CD4-positive, alpha-beta T cell treated with Interleukin-17A for 1 hour (primary cell): ENCODE measurements at places on chromosomes 5 and 9.

- DNase-seq, result peak; percentile 29
Measured at GRCh38 chr5:122704247-122705036, 70.4 kb upstream of the SNX2 start.

- no peak for DNase-seq
Measured at GRCh38 chr9:109992293-109992692, 212.3 kb downstream of the PALM2AKAP2 start.

DNA sequence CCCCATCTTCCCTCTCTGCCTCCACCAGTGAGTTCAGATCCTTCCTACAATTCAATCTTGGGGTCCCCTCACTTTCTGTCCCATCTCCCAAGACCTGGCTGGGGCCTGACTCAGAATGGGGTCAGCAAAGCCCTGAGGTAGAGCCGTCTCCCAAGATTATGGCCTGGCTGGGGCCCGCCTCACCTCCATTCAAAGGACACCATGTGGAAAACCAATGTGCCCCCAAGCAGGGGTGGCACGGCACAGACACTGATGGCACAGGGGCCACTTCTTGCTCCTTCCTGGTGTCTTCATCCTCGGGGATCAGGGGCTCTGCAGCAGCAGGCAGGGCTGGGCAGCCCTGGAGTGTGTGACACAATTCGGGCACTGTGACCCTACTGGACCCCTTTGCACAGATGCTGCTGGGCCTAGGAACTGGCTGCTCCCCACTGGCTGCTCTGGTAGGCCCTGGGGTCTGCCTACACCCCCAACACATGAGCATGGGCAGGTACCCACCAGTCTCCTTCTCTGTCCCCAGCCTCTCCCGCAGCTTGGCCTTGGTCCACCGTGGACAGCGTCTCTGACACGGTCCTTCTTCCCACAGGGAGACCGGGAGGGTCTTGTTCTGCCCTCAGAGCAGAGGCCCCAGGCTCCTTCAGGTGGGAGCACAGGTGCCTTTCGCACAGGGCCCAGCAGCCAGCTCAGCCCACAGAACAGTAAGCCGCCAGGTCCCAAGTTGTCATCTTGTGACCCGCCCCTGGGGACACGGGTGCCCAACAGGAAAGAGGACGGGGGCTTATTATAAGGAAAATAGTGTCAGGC lies 89.5 kb downstream of the ADAMTS2 start:
- no peak for DNase-seq

DNA sequence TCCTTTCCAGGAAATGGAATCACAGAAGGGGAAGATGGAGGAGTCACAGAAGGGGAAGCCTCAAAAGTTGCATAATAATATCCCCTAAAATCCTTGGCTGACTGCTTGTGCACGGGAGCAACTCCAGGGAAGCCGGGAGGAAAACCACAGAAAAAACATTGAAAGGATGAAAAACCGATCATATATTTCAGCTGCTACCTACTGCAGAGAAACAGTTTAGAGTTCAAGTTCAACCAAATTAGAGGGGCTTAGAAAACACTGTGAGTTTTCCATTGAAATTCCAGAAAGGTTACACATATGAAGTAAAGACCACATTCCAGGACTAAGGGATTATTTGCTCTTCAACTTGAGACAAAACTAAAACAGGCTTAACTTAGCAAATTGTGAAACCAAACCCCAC lies 37.6 kb upstream of the MTAP start:
- no peak for DNase-seq

DNA sequence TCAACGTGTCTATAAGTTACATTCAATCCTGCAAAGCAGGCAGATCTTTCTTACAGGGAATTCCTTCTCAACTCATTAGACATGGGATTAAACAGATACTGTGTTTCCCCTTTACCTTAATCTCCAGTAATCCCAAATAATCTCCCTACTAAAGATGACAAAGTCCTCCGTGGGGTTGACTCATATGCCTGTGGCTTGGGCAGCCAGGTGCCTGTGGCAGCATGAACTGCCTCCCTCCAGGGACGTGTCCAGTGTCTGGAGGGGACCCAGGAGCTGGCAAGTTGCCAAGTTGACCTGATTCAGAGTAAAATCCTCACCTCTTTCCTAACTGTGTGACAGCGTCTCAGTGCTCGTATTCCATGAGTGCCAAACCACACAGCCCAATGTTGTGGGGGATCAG lies 94.6 kb upstream of the PTCH1 start:
- DNase-seq, result no peak

- no peak for DNase-seq
Measured at GRCh38 chr9:120521101-120521500, 58.9 kb downstream of the CDK5RAP2 start.

- no peak for DNase-seq
Measured at GRCh38 chr5:110784901-110785300, 46.1 kb downstream of the SLC25A46 start.

DNA sequence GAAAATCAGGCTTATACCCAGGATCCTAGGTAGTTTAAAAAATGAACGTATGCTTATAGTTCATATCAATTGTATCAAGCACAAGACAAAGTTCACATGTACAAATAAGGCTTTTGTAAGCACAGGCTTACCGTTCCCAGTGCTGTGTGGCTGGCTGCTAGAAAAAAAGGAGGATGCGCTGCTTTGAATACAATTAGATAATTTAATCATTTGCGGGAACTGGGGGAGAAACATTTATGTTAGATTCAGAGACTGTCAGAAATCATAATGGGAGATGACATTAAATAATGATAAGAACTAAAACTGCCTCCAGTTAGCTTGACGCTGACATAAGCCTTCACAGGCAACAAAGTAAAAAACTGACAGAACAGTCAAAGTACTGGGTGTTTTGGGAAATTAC lies 93.2 kb downstream of the FNBP1 start:
- DNase-seq, result no peak

DNA sequence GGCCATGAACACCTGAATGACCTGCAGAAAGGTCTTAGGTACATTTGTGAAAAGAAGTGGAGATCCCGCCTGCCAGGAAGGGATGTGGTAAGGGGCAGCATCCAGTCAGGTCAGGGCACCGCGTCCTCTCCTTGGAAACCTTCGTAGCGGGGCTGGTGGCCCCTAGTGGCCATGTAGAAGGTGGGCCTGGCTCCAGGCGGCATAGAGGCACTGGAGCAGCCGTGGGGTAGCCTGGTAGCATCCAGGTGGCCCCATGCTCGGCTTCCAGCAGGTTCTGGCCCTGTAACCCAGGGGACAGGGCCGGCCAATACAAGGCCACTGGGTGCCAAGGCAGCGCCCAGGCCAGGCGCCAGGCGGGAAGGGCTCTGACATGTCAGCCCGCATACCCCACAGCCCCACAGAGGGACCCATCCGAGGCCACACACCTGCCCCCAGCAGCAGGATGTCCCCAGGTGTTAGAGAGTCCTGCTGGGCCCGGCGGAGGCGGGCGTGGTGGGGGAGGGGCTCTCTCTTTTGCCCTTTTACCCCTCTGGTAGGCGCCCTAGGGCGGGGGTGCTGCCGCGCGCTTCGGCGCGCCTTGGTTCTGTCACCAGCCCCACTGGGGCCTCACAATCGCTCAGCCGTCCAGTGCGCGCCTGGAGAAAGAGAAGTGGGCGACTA lies 58.3 kb upstream of the SPATA31E1 start:
- no peak for DNase-seq

DNA sequence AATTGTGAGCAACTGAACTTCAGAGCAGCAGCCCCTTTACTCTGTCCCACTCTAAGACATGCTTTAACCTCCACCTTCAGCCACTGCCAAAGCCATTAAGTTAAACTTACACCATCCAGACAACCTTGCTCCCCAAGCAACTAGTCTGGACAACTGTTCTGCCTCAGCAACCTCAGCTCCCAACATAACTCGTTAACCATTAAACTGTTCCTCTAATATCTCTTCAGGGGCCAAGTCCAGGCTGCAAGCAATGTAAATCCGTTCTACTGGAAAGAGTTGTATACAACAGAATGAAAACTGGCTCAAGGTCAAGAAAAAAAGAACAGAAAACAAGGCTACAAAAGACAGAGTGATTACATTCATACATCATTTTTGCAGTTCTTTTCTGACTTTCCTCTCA lies 131.7 kb upstream of the TARS1 start:
- DNase-seq, result no peak

DNA sequence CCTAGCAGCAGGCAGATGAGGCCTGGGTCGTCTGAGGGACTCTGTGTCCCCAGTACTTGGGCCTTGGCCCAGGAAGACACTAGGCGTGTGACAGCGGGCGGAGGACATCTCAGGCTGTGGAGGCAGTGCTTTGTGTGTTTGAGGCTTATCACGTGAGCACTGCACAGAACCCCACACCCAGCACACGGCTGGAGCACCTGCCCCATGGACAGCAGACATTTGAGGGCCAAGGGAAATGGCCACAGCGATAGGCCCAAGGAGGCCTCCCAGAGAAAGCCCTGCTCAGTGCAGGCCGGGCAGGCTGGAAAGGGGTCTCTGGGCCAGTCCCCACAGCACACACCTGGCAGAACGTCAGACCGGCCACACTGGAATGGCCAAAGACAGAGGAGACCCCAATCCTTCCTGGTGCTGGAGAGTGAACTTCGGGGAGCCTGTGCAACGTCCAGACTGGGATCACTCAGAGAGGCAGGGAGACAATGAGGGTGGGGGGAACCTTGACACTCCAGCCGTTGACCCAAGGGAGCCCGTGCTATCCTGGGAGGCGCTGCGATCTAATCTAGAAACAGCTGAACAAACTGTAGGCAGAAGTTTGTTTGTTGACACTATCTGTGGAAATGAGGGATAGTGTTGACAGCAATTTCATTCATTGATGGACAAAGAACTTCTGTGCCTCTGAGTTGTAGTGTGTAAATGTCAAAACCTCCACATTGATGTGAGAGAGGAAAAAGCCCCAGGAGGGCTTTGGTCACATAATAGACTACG lies 19.6 kb upstream of the FLT4 start:
- no peak for DNase-seq

DNA sequence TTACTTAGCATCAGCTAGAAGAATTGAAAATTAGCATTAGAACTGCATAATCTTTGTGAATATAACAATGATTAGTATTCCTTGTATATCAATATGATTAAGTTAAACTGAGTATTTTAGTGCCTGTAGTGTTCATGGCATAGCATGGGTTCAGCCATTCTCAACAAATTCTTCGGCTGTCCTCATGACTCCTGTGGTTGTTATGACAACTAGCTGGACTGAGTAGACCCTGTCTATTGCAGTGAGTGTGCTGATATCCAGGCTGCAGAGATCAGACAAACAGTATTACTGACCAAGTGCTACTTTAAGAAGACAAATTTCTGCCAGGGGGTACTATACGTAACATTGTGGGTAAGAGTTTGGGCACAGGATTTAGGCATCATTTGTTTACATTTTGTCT lies 125.9 kb downstream of the NUDT12 start:
- no peak for DNase-seq

DNA sequence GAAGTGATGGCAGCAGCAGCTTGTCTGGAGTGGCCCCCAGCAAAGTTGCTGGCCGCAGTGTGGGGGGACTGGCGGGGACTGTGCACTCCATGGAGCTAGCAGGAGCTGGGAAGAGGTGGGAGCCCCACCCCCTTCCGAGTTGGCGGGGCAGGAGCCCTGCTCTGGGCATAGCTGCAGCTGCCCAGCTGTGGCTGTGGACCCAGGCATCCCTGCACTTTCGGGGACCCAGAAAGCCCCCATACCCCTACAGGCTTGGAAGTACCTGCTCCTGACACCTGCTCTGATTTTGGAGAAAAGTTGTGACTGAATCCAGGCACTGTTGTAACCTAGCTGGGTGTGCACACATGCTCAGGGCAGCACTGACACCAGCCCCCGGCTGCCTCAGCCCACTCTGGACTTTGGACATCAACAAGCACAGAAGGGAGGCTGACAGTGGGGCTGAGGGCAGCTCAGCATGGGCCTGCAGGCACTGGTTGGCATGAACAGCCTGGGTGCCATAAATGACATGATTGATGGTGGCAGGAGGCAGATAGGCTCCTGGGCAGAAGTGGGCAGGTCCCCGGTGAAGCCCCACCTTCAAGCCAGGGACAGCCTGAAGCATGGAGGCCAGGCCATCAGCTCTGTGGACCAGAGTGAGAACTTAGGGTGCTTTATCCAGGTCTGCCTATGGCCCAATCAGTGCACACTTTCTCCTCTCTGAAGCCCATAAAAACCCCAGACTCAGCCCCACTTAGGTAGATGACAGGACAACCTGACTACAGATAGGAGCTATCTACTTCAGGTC lies 12.6 kb downstream of the LMBRD2 start:
- no peak for DNase-seq

DNA sequence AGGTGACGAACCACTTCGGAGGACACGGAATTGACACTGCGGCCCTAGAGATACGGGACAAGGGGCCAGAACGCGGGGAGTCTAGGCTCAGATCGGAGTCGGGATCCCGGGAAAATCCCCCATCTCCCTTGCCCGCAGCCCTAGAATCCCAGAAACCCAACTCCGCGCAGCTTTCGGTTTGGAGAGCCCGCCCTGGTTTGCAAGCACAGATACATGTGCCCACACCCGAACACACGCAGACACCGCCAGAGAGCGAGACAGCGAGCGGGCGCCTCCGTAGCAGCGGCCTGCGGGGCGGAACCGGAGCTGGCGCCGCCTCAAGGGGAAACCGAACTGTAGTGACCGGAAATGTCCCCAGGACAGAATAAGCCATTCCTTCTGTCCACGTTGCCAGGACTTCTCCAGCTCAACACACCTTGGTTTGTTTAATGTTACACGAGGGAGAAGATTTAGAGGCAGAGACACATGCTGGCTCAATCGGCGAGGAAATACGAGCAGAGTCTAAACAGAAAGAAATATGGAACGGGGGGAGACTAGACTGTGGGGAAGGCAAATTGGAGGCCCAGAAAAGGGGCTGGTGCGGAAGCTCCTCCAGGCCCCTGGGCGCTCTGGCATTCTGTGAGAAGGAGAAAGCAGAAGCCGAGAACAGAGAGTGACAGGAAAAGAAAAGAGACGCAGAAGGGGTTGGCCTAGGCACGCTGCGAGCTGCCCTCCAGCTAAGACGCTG lies 2.9 kb upstream of the PAX5 start:
- peak; percentile 55 for DNase-seq

DNA sequence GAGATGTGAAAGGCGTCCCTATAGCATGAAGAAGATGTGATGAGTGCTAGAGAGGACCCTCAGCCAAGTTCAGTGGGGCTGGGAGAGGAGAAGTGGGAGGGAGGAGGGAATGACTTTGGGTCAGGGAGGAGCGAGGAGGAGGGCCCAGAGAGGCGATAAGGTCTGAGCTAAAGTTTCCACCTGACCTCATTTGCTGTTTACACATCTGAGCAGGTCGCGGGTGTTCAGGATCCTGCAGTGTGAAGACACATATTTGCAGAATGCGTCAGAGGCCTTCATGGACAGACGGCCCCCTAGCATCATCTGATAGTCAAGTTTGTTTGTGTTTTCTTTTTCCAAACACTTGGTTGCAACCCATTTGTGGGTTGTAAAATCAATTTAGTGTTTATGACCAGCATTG lies 18.9 kb upstream of the IGFBPL1 start:
- DNase-seq, result no peak

GRCh38 chr5:16427587-16427986 lies 38.0 kb downstream of the ZNF622 start:
- DNase-seq, result no peak

DNA sequence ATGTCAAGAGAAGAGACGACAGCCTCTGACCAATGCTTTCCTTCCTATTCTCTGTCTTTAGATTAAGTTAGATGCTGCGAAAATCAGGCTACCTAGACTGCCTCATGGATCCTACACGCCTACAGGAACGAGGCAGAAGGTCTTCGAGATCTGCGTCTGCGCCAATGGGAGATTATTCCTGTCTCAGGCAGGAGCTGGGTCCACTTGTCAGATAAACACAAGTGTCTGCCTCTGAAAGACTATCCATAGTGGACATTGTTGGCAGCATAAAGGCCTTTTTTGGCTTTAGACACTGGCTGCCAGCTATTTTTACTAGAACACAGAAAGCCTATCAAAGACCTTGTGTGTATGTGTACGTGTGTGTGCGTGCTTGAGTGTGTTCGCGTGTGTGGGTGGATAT lies 90.9 kb upstream of the PPP1R2B start:
- DNase-seq, result no peak

GRCh38 chr5:111859533-111860270 lies 102.7 kb upstream of the NREP start:
- DNase-seq, result no peak
